ENCODE measurements at places on chromosomes 1 and 21.

GRCh38 chr1:6011161-6011945 is 19.1 kb upstream of the NPHP4 start:
- DNase-seq, result no peak

DNA sequence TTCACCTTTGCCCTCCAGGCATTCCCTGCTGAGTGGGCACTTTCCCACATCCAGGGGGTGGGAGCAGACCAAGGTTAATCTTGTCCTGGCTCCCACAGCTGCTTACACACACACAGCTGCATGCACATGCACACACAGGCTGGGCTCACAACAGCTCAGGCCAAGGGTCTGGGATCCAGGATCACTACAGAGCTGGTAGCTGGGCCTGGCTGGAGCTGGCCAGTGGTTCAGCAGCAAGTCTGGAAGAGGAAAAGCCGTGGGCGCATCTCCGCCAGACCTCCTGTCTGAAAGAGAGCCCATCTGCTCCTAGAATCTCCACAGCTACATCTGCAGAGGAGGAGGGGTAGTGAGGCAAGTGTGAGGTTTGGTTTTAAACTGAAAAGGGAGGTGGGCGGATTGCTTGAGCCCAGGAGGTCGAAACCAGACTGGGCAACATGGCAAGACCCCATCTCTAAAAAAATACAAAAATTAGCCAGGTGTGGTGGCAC is 3.8 kb downstream of the CDK18 start:
- no peak for DNase-seq

DNA sequence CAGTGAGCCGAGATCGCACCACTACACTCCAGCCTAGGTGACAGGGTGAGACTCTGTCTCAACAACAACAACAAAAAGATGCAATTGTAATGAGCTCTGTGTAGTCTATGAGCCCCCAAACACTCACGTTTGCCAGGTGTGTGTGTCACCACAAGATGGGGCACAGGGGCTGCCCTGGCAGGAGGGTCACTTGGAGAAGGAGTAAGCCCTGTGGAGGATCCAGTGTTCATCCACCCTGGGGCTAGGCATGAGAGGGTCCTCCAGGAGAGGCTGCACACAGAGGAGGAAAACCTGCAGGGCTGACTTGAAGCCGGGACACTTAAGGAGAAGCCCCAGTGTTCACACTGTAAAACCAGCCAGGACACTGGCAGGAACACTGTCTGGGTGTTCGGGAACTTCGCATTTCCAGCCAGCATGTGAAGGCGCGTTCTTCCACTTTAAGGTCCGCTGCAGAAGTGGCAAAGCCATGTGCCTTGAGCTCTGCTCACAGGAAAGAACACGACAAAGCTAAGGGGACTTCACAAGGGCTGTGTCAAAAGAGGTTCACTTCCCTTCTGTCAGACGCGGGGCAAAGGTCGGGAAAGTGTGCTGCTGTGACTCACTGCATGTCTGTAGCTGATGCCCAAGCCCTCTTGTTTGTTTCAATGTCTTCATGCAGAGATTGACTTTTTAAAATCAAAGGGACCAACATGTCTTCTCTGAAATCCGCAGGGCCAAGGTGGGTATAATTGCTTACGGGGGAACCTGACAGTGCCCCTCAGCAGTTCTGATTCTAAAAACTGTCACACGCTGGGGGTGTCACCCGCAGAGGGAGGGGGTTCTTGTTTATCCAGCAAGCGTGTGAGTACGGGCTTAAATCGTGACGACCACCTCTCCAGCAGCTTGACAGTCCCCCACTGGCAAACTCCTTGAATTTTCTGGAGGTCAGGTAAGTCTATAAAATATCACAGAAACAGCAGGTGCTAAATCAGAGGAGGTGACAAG is 102.8 kb downstream of the RIPK4 start:
- DNase-seq, result no peak

DNA sequence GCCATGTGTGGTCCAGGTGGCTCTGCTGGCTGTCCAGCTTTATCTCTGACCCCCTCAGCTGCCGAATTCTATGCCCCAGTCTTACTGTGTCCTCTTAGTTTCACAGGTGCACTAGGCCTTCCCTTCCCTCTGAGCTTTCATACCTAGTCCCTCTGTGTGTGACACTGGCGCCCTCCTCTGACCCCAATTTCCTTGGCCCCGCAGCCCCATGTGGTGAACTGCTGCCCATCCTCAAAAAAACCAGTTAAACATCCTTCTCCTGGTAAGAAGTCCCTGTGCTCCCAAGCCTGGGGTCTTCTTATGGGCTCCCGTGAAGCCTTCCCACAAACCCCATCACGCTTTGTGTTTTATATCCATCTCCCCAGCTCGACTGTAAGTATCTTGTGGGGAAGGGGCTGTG is 93.9 kb upstream of the TSPAN2 start:
- DNase-seq, result no peak

- no peak for DNase-seq
Measured at GRCh38 chr1:151145304-151146071, 943 bp downstream of the SEMA6C start.

DNA sequence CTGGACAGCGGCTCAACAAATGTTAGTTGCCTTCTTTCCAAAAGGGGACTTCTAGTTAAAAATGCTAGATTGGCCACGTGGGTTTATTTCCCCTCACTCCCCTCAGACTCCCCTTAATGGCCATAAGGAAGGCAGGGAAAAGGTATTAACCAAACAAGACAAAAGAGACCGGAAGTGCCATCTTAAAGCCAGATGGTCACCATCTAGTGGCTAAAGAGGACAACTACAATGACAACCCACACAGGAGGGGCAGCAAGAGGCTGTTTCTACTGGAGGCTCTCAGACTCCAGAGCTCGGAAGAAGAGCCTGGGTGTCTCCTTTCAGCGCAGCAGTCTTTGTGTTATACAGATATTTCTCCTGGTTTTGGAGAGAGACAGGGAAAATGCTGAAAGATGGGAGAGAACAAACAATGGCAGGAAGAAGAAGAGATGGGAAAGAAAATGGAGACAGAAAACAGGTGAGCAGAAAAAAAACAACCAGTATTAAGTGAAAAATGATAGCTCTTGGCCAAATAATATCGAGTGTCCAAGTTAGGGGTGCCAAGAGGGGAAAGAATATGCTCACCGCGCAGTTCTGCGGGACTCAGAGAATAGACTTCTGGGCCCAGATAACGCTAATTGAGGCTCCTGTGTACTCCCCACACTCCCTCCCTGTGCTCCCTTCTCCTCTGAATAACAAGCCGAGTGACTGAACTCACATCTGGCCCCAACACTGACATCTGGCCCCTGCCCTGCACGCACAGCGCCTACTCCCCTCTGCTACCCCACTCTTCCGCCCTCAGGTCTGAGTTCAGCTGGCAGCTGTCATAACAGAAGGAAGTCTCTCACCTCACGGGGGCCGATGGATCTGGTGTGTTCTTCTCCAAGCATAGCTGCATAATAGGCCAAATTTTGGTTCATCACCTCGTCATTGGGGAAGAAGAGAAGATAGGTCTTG is 9.6 kb downstream of the P3H1 start:
- DNase-seq, result no peak

- no peak for DNase-seq
Measured at GRCh38 chr1:195251900-195252299, 1356.3 kb downstream of the KCNT2 start.

DNA sequence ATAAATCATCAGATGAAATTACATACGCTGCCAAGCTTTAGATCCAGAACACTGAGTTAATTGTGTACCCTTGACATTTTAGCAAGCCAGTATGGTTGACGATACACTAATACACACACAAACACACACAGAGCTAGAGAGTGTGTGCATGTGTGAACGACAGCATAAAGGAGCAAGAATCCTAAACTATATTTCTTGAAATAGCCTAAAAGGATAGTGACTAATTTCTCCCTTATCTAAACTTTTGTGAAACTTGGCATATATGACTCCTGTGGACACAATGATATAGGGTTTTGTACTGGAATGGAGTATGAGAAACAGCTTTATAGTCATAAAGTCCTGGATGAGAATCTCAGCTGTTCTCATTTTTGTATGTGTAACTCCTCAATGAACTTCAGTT is 65.1 kb upstream of the DMRTA2 start:
- DNase-seq, result no peak

DNA sequence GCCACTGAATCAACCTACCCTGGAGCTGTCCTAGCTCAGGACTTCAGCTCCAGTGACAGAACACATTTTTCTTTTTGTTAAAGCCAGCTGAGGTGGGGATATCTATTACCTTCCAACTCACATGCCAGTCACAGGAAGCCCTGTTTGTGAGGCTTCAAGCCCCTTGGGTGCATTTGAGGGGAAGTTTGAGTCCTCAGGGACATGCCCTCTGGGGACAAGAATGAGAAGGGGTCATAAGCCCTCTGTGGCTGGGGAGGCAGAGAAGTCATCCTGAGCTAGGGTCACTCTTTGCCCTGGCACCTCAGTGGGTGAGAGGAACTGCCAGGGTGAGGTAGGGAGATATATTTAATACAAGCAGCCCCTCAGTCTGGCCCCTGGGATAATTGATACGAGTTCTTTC is 33.5 kb upstream of the CLDN14 start:
- no peak for DNase-seq

- peak; percentile 24 for DNase-seq
Measured at GRCh38 chr1:152347116-152347728, 12.6 kb downstream of the FLG2 start.

DNA sequence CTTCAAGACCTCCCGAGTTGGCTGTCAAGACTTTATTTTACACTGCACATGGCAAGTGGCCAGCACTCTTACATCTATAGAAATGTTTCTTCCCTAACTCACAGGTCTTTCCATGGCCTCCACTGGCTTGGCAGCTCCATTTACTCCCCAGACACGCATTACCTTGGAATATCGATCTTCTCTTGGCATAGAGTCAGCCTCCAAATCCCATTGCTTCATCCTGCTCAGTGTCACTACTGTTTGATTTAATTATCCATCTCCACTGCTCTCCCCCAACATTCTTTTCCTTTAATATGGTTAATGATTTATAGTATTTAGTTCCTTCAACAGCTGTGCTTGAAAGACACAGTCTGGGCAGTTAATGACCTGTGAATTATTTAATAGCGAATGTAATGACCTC is 241.2 kb upstream of the MAP1LC3C start:
- no peak for DNase-seq

GRCh38 chr1:234089396-234089795 is 184.9 kb downstream of the SLC35F3 start:
- DNase-seq, result no peak

DNA sequence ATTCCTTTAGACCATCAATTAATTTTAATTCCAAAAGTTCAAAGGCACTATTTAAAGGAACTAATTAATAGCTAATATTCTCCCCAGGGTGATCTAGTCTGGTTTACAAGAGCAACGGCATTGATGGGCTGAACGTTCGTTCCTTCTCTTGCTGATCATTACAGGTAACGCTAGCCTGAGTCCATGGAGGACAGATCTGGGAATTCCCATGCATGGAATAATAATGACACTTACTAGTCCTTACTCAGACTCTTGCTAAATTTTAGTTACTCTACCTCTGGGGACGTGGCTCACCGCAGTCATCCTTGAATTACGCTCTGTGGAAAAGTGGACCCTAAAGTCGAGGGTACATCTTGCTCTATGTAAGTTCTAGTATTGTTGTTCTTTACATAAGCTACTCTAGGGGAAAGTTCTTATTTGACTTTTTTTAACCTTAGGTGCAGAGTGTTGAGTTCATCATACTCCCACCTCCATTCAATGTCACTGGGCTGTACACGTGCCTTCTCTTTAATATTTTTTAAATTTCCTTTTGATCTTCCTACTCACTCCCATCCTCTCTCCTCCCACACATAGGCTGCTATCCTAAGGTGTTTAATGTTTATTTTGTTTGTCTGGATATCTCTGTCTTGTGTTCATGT is 133.9 kb downstream of the ZNF281 start:
- DNase-seq, result no peak

- DNase-seq, result no peak
Measured at GRCh38 chr1:31413405-31414001, 490 bp downstream of the SERINC2 start.

DNA sequence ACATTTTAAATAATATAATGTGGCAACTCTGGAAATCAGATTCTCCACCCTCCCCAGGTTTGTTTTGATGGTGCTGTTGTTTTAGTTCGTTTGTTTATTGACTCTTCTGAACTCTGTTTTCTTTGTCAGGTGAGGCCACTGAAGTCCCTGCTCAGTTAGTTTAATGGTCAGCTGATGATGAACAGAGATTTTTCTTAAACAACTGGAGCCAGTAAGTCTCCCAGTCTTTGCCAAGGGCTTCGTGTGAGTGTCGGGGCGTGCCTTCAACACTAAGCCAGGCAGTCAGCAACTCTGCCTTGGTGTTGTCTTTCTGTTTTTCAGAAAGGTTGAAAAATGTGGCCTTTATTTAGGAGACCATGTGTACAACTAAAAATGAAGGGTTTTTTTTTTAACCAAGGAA is 58.9 kb downstream of the TEX35 start:
- no peak for DNase-seq

- no peak for DNase-seq
Measured at GRCh38 chr1:180953291-180954004, 40.8 kb downstream of the KIAA1614 start.

DNA sequence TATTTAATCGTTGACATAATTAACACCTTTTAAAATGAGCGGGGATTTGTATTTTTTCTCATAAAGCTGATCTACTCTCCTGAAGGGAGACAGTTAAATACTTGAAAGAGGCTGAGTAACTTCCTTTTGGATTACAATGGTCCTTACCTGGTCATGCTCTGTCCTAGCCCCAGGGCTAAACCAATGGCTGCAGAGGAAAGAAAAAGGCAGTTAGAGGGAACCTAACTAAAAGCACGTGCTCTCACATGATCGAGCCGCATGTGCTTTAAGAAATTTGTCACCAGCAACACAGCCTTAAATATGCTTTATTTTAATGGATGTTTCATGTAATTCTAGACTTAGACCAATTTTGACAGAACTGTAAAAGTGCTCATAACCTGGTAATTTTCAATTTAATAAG is 132.7 kb downstream of the GPATCH2 start:
- DNase-seq, result no peak

- DNase-seq, result no peak
Measured at GRCh38 chr1:37861151-37861550, 1.8 kb upstream of the MTF1 start.

GRCh38 chr1:41416081-41416480 is 54.8 kb downstream of the FOXO6 start:
- no peak for DNase-seq

- DNase-seq, result no peak
Measured at GRCh38 chr1:205598841-205599668, 32.8 kb downstream of the ELK4 start.

DNA sequence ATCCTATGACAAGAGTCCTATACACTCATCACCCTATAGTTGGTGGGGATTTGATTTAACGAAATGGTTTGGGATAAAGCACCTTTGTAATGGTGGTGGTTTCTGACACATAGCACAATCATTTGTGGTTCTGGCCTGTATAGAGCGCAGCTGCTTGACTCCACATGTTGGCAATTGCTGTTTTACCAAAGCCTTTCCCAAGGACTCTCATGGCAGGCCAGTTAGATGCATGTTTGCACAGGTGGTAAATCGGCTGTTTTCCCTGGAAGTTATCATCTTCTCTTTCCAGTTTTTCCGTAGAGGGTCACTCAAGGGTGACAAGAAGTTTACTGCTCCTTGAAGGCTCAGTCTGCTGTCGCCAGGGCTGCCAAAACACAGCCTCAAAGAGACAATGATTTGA is 17.1 kb upstream of the XPR1 start:
- no peak for DNase-seq

GRCh38 chr1:16927711-16928485 is 6.2 kb downstream of the CROCC start:
- no peak for DNase-seq

GRCh38 chr21:29144736-29145353 is 14.4 kb downstream of the MAP3K7CL start:
- no peak for DNase-seq

- no peak for DNase-seq
Measured at GRCh38 chr1:232655028-232655745, 25.3 kb upstream of the SIPA1L2 start.

All from SK-N-MC (cell line).